ENCODE measurements at places on chromosomes 2 and 18.

DNA sequence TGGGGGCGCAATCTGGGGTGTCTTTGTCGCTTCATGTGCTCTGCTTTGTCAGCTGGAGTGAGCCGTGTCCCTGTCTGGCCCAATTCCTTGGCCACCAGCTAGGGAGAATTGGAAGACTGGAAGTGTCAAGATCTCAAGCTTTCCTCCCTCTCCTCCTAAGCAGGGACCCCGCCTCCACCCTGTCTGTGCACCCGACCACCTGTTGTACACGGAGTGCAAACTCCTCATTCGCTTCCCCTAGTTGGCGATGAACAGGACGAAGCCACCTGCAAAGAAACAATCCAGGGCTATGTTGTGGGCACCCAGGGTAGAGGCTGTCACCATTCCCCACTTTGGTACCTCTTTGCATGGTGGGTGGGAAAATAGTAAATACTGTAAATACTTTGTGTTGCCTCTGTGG, 1.7 kb upstream of the DQX1 start:
- no peak for DNase-seq

- peak; percentile 77 for DNase-seq
Measured at GRCh38 chr2:156896294-156896693, 361.2 kb upstream of the GALNT5 start.

- no peak for DNase-seq
Measured at GRCh38 chr2:9493478-9493877, 19.1 kb downstream of the IAH1 start.

DNA sequence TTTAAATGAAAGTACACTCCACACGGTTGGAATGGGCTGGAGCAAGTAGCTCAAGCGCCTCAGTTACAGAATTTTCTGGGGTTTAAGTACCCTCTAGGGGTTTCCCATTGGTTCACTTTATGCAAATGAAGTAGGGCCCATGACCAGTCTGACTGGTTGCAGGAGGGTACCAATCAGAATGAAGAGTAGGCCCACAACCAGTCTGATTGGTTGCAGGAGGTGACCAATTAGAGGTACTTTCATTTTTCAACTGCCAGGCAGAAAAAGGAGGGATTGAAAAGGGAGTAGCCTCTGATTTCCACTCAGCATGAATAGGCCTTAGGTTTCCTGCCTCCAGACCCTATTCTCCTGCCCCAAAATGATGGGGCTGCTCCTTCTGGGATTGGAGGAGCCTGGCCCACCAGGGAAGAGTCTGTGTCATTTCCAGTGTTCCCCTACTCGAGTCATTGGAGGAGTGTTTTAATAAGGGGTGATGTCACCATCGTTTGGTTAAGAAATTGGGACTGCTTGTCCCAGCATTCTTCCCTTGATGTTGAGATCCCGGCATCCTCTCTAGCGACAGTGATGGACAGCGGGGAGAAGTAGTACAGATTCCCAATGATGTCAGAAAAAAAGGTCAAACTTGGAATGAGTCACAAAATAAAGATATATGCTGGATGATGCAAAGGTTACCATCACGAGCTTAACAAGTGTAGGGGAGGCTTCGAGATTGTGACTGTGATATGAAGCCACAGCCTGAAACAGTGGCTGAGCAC, 210.4 kb downstream of the SH3BP4 start:
- DNase-seq, result peak; percentile 12

DNA sequence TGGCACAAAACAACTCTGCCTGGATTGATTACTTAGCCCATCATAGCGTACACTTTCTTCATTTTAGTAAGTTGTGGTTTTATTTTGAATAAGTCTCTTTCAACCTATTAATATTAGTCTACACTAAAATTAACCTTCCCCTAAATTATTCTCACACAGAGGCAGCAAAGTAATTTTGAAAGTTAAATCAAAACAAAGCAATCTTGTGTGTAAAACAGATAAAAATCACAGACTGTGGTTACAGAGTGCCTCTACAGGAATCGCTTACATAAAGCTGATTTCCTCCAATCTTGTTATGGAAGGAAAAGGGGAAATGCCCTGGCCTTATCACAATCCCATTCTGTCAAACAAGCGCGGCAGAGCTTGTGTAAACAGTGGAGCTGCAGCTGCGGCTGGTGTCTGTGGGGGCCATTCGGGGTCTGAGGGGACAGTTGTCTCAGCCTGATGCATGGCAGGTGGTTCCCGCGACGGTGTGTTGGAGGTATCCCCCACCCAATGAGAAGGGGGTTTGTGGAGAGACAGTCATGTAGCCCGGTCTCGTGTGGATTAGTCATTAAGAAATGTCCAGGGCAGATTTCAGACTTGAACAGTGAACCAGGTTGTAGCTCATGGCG, 42.1 kb downstream of the BCL2L11 start:
- no peak for DNase-seq

DNA sequence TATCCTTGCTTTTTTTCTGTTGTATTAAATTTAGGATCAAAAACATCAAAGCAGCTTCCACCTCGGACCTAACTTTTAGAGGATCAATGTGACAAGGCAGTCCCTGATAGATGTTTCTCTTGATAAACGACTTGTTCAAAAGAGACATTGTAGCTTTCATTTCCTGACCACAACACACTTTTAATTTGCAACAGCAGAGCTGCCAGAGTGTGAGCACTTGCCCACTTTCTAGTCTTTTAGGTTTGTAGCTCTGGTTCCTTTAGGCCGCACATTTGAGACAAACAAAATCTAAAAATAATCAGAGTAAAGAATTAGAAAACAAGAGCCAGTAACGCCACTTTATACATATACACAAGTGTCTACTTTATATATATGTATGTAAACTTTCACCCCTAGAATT, 3.1 kb downstream of the FIGN start:
- DNase-seq, result peak; percentile 35

DNA sequence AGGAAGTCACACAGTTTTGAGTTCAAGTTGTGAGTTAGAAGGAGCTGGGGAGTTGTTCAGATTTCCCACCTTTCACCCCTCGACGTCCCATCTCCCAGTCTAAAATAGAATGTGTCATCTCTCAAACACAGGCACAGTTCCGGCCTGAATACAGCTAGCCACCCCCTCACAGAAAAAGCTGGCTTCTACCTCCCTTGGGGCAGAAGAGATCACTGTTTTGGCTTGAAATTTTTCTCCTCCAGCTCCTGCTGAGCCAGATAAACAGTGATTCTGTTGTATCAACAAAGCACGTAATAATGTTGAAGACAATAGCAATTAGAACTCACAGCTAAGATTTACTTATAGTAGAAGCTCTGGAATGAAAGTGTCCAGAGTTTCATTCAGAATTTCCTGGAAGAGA, 74.7 kb downstream of the KIAA2012 start:
- DNase-seq, result peak; percentile 50

- no peak for DNase-seq
Measured at GRCh38 chr18:44737623-44738022, 56.9 kb downstream of the SETBP1 start.

DNA sequence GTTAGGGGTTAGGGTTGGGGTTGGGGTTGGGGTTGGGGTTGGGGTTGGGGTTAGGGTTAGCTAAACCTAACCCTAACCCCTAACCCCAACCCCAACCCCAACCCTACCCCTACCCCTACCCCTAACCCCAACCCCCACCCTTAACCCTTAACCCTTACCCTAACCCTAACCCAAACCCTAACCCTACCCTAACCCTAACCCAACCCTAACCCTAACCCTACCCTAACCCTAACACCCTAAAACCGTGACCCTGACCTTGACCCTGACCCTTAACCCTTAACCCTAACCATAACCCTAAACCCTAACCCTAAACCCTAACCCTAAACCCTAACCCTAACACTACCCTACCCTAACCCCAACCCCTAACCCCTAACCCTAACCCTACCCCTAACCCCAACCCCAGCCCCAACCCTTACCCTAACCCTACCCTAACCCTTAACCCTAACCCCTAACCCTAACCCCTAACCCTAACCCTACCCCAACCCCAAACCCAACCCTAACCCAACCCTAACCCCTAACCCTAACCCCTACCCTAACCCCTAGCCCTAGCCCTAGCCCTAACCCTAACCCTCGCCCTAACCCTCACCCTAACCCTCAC, 24.1 kb upstream of the RABL2A start:
- no peak for DNase-seq

DNA sequence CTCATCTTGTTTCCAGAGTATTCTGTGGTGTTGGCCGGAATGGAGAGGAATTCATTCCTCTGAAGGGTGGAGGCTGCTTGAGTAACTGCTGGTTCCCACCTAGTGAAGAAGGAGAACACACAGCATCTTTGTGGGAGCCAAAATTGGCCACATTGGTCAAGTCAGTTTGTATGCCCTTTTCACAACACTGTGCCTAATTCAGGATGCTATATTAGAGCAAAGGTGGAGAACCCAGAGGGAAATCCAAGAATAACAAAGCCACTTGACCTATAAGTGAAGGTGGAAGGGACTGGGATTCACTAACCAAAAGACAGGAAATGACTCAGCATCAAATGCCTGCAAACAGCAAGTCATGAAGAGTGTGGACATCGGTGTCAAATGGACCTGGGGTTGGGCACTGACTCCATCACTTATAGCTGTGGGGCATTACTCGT, 27.3 kb upstream of the MLPH start:
- peak; percentile 90 for DNase-seq

GRCh38 chr18:54296062-54296461, 26.7 kb downstream of the POLI start:
- peak; percentile 51 for DNase-seq

GRCh38 chr2:158723921-158724802, 71.0 kb upstream of the DAPL1 start:
- no peak for DNase-seq

DNA sequence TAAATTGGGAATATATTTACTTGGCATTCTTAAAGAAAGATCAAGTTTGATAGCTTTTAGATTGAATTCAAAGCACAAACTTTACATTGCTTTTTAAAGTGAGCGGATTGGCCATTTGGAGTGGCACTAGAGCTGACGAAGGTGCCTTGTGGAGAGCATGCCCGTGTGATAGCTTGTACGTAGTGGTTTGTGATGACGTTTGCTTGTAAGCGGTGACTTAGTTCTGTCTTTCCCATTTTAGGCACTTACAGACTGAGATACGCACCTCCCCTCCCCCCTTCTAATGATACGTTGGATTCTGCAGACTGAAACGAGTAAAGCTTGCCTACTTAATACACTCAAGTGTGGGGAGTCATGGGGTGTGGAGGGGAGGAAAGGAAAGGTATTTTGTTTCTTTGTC, 53.4 kb downstream of the ZCCHC2 start:
- DNase-seq, result no peak

GRCh38 chr18:76806301-76806700, 16.1 kb upstream of the ZNF236 start:
- no peak for DNase-seq

GRCh38 chr18:70321616-70322015, 32.8 kb downstream of the SOCS6 start:
- DNase-seq, result no peak

DNA sequence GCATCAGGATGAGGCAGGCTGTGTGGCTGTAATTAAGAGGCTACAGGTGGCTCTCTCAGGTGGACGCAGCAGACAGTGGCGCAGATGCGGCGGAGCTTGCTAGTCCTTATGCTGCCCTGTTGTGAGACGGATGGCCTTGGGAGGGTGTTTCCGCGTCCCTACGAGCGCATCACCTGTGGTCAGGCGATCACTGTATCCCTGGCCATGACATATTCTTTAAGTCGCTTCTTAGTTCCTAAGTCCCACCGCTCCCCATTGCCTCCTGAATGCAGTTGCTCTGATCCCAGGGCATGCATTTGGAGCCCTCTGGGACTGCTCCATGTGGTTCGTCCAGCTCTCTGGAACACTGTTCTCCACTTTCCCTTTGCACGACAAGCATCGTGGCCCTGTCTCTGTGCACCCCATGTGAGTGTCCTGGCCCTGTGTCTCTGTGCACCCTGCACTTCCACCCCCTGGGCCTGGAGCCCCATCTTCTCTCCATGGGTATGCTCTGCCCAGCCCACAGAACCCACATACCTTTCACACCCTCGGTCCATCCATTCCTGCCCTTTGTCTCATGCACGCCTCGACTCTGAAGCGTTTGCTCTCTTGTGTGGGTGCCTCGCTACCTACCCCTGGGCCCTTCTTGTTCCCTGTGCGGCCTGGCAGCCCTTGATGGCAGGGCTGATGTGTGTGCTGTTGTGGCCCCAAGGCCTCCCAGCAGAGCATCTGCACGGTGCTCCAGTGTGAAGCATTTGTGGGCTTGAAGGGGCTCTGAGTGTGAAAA, 74.4 kb downstream of the SH3RF3 start:
- no peak for DNase-seq

DNA sequence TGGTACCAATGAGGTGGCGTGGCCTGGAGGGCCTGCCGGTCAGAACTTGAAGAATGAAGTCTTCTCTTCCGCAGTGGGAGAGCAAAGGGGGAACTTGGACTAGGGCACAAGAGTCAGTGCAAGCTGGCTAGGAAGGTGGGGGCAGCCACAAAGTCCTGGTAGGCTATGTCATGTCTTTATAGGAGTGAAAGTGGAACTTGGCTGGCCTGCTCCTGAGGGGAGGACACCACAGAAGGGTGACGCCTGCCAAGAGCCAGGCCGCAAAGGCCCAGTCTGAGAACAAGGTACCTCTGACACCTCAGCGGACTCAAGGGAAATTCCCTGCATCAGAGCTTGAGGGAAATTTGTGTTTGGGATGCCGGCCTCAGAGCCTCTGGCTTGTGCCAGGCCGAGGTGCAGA, 32.2 kb upstream of the MAP3K20 start:
- DNase-seq, result no peak

DNA sequence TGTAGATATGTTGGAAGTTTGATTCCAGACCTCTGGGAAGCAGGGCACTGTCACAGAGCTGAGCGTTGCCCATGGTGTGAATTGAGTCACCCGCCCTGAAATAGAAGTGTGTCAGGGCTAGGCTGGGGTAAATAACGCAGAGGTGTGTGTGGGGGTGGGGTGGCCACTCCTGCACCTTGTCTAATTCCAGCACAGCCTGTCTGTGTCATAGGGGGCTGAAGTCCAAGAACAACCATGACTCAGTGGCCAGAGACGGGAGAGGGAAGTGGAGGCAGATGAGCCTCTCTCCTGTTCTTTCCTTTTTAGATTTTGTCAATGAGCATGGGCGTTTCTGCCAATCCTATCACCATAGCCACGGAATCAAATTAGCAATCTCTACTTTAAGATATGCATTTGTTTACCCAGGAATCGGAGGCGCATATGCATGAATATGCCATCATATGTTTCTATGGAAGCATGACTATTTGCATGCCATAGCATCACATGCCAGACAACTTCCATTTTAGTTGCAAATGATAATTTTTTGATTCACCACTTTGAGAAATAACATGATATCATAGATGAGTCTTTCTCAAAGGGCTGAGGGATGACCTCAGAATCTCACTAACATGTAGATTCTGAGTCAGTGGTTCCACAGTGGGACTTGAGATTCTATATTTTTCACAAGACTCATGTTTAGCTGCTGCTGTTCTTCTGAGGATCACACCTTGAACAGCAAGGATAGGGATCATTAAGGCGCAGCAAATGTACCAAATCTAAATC, 852.9 kb downstream of the DCDC2C start:
- peak; percentile 15 for DNase-seq

- DNase-seq, result no peak
Measured at GRCh38 chr2:33570681-33571080, 28.4 kb downstream of the FAM98A start.

All from astrocyte of the spinal cord (primary cell).